Kidney glomerular epithelial cell (primary cell): ENCODE measurements at places on chromosomes 1 and 21.
A peak's percentile ranks its signal among the peaks of the same experiment; 100 is the strongest.

DNA sequence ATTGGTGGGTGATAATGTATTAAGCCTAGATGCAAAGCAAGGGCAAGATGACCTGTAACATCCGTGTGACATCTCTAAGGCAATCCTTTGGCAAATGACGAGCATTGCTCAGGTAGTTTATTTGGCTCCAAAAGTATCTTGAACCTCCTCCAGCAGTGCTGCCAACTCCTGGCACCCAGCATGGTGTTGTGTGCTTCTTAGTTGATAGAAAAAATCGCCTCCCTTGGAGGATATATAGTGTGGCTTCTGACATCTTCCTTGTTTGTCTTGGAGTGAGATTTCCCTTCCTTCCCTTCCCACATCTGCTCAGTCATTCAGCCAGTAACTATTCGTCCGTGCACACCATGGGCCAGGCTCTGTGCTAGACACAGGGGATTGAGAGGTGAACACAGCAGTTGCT is 121.8 kb downstream of the TOMM20 start:
- DNase-seq, result no peak

GRCh38 chr1:161066694-161067093 is 3.0 kb downstream of the ARHGAP30 start:
- no peak for DNase-seq

DNA sequence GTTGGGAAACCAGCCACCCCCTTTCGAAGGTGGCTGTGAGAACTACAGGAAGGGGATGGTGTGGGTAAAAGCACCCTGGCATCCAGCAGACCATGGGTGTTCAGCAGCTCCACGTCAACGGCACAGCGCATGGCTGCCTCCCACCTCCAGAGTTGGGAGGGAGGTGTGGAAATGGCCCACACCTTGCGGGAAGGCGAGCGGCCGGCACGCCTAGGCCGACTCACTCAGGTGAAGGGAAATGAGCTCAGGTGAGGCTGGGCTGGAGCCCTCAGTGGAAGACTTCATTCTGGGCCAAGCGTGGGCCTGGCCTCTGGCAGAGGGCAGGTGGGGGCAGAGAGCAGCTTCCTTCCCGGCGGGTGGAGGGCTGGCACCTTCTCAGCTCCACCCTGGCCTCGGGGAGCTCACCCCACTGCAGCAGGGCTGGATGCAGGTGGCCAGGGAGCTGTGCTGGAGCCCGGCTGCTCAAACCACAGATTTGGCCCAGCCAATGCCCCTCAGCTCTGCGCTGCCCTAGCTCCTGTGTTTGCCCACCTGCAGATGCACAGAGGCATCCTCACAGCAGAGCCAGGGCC is 24.8 kb upstream of the ALDH4A1 start:
- DNase-seq, result no peak

DNA sequence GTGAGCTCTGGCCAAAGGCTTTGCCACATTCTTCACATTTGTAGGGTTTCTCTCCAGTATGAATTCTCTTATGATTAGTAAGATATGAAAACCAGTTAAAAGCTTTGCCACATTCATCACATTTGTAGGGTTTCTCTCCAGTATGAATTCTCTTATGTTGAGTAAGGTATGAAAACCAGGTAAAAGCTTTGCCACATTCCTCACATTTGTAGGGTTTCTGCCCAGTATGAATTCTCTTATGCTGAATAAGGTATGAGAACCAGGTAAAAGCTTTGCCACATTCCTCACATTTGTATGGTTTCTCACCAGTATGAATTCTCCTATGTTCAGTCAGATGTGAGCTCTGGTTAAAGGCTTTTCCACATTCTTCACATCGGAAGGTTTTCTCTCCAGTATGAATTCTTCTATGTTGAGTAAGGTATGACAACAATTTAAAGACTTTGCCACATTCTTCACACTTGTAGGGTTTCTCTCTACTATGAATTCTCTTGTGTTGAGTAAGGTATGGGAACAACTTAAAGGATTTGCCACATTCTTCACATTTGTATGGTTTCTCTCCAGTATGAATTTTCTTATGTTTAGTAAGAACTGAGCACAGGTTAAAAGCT is 20.7 kb downstream of the ZNF695 start:
- DNase-seq, result no peak

DNA sequence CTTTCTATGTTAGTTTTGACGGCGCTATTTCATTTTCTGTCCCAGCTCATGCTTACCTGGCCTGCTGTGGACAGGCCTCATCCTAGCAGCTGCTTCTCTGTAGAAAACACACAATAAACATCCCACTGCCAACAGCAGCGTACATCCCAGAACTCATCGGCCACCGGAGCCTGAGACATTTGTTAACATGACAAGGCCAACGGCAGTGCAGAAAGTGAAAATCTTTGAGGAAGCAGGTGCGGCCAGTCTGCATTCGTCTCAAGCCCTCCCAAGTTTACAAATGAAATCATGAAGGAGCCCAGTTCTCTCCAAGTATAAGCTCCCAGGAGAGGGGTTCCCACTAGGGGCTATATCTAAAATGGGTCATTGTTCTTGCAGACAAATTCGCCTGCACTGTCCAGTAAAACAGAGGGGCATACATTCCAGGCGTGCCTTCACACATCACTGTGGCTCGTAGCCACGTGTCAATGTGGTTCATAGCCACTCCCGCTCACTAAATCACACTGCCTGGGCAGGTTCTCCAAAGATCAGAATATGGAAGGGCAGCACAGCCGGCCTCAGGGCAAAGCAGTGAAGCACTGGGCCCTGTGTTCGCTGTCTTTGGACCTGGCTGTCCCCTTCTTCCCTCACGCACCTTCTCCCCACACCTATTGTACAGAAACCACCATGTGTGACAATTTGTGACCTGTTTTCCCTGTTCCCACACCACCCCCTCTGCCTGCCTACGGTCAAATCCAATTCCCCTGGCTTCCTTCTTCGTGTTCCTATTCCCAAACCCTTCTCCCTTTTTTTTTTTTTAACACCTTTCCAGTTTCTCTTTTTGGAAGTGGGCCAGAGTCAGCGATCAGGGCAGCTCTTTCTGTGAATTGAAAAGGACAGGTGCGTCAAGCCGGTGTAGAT is 27.0 kb upstream of the ABCG1 start:
- DNase-seq, result no peak

DNA sequence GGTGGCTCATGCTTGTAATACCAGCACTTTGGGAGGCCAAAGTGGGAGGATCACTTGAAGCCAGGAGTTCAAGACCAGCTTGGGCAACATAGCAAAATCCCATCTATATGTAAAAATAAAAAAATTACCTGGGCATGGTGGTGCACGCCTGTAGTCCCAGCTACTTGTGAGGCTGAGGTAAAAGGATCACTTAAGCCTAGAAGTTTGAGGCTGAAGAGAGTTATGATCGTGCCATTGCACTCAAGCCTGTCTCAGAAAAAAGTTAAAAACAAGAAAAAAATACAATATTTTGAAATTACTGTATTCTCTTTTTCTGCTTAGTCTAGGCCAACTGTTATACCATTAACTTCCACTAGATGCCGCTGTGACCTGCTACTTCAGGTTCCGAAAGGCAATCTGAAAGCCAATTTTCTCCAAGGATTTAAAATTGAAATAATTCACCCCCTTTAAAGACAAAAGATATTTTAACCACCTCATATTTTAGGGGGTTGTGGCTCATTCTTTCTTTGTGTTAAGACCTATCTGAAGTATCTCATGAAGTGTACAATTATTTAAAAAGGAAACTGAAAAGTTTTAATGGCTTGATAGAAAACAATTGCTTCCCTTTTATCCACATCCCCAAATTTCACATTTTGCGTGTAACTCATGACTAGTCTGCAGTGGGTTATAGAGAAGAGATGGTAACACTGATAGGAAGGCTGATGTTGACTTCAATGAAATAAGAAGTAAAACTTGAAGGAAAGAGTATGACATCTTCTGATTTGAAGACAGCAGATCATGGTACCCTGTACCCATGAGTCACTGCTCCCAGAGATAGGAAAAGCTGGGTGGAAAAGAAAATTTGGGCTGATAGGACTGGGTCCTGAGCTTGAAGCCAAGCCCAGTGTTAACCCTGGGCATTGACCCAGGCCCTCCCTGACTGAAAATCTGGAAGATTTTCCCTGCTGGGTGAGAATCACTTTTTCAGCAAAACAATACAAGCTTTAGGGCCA is 24.4 kb upstream of the CLDN14 start:
- DNase-seq, result peak; percentile 50

GRCh38 chr1:118921994-118922393 is 66.1 kb downstream of the TBX15 start:
- no peak for DNase-seq

DNA sequence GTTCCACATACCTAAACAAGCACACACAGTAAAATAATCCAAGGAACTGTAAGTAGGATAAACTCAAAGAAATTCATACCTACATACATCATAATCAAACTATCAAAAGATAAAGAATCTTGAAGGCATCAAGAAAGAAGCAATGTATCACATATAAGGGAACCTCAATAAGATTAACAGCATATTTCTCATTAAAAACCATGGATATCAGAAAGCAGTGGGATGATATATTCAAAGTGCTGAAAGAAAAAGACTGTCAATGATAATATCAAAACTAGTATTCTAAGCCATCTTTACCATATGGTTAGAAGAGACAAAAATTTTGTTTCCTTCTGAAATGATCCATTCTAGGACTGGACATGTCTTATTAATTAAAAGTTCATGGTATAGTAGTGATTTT is 37.1 kb upstream of the ADAM30 start:
- DNase-seq, result no peak

- DNase-seq, result no peak
These were observed 25.1 kb downstream of the WDR64 start for GRCh38 chr1:241677201-241677600.

- no peak for DNase-seq
These were observed 70.2 kb downstream of the COP1 start for GRCh38 chr1:176136891-176137290.

DNA sequence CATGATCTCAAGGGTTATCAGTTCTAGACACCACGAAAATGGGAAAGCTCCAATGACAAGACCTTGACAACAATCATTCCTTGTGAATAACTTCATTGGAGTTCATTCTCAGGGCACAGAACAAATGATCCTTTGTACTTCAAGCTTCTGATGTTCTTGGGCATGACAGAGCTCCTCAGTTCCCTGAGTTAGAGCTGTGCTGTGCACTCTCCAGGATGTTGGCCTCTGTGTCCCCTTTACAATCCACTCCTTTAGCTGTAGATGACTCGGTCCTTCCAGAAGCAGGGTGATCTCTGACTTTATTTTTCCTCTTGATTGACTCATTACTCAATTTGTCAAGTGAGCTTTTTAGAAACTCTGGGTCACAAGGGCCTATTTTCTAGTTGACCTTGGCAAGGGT is 3.9 kb upstream of the FAM78B start:
- no peak for DNase-seq

DNA sequence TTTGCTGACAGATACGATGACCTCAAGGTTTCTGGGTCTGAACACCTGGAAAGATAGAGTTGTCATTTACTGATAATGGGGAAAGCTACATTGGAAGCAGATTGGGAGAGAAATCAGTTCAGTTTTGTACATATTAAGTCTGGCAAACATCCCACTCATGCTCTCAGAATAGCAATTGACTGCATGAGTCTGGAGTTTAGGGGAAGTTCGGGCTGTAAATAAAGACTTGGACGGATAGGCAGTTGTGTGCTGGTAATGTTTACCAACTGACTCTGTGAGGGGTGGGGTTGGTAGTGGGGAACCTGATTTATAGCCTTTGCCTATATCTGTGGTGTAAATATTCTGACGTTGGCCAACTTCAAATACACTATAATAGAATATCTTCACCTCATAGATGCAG is 4.0 kb downstream of the H6PD start:
- no peak for DNase-seq

DNA sequence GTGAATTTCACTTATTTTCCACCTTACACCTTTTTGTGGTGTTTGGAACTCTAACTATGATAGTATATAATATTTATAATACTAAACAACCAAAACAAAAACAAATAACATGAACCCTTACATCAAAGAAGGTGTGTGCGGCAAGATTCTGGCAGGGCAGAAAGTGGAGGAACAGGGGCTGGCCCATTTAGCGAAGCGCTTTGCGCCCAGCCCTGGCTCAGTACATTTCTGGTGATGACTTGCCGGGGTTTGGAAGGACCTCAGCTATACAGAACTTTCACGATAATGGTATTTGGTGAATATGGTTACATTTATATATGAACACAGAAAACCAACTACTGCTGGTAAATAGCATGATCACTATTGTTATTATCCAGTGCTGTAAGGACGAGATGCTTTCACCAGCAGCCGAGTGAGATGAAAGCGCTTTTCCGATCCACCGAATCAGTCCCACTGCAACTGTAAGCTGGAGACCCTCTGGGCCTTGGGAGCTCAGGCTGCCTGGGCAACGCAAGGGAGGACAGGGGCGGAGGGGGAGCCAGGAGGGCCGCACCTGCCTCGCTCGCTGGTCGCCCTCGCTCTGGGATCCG is 63.9 kb downstream of the CD247 start:
- no peak for DNase-seq

GRCh38 chr1:85580872-85581801 is 576 bp downstream of the CCN1 start:
- DNase-seq, result no peak

GRCh38 chr1:113617438-113618141 is 141.7 kb downstream of the PHTF1 start:
- DNase-seq, result peak; percentile 26

DNA sequence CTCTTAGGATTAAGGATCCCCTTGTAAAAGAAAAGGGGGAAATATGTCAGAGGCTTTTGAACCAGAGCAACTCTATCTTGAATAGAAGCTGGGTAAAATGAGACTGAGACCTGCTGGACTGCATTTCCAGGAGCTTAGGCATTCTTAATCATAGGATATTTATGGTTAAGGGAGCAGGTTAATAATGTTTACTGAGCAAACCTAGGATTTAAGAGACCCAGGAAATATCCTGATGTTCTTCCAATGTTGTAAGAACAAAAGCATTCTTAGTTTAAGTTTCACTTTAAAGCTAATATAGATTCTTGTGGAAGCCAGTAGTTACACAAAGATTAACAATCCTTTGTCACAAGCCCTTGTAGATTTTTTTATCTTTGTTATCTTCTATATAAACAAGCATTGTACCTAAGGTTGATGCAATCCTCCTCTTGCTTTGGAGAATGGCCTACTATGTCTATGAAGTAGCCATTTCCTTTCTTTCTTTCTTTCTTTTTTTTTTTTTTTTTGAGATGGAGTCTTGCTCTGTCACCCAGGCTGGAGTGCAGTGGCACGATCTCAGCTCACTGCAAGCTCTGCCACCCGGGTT is 570.2 kb upstream of the BEND5 start:
- no peak for DNase-seq

DNA sequence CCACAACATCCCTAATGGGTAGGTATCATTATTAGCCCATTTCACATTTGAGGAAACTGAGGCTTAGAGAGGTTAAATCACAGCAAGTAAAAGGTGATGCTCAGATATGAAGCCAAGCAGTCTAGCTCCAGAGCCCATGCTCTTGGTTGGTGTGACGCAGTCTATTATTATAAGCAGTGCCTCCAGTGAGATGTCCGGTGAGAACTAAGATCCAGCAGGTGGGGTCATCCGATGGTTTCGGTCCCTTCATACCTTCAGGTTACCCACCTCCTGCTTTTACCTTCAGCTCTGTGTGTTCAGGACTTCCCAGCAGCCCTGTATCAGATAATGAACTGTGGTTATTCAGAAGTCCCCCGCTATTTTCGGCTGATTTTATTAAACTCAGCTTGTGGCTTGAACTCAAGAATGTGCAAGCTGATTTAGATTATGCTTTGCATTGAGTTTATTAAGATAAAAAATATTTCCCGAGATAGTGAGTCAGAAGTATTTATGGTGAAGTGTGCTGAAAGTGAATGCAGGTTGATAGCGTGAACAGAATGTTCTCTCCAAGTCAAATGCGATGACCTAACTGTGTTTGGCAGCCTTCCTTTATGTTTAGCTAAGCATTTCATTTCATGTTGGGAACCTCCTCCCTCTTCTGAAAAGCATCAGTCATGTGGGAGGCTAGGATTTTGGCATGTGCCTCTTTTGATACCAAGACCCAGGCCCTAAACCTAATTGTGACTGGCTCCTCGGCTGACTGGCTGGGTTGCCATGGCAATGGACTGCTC is 160.9 kb upstream of the UBE2U start:
- DNase-seq, result peak; percentile 96
